NCI-H524 (cell line): ENCODE measurements at places on chromosomes 1 and 21.

- no peak for DNase-seq
Observed at GRCh38 chr1:154736841-154737240, 128.9 kb upstream of the ADAR start.

- DNase-seq = no peak
Observed at GRCh38 chr1:9057851-9058250, 11.6 kb downstream of the SLC2A5 start.

DNA sequence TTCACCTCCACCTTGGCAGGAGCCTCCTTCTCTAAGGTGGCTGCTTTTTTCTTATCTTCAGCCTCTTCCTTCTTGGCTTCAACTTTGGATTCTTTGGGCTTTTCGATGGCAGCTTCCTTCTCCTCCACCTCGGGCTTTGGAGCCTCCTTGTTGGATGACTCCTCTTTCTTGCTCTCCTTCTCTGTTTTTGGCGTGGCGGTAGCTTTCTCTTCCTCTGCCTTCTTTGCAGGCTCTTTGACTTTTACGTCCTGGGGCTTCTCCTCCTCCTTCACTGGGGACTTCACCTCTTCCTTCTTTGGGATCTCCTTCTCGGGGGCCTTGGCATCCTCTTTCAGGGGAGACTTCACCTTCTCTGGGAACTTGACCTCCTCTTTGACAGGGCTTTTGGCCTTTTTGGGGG, 13.9 kb upstream of the CD2 start:
- DNase-seq = no peak

DNA sequence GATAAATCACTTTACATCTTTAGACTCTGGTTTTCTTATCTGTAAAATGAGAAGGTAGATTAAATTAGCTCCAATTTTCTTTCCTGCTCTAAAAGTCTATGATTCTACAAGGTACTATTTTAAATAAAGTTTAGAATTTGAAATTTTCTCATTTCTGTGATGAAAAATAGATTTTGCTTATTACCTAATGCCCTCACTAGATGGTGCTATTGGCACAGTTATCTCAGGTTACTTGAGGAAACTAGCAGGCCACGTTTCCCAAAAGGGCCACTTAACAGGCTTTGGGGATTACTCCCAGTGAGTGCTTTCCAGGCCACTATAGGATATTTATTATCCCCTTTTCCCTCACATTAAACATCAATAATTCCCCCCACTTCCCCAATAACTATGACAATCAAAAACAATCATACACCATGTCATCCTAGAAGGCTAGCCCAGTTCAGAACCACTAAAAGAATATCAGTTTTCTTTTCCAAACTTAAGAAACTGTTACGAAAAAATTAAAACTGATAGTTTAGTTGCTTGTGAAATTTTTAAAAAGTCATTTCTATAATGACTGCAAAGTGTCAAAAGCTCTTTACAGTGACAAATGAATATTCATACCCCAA, 30.6 kb downstream of the OMA1 start:
- DNase-seq = peak; percentile 70

DNA sequence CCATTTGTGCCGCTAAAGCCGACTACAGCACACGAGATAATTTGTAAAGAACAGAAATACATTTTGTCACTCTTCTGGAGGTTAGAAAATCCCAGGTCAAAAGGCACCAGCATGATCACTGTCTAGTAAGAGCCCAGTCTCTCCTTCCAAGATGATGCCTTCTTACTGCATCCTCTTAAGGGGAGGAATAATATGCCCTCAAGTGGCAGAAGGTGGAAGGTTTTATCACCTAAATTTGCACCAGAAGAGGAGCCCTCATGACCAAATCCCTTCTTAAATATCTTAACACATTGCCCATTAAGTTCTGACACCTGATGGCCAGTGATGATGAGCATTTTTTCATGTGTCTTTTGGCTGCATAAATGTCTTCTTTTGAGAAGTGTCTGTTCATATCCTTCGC, 326.7 kb upstream of the RGS18 start:
- DNase-seq = peak; percentile 76

- DNase-seq = no peak
Observed at GRCh38 chr21:46181953-46182547, 2.2 kb downstream of the SPATC1L start.

- no peak for DNase-seq
Observed at GRCh38 chr21:14533499-14534428, 12.4 kb downstream of the SAMSN1 start.

DNA sequence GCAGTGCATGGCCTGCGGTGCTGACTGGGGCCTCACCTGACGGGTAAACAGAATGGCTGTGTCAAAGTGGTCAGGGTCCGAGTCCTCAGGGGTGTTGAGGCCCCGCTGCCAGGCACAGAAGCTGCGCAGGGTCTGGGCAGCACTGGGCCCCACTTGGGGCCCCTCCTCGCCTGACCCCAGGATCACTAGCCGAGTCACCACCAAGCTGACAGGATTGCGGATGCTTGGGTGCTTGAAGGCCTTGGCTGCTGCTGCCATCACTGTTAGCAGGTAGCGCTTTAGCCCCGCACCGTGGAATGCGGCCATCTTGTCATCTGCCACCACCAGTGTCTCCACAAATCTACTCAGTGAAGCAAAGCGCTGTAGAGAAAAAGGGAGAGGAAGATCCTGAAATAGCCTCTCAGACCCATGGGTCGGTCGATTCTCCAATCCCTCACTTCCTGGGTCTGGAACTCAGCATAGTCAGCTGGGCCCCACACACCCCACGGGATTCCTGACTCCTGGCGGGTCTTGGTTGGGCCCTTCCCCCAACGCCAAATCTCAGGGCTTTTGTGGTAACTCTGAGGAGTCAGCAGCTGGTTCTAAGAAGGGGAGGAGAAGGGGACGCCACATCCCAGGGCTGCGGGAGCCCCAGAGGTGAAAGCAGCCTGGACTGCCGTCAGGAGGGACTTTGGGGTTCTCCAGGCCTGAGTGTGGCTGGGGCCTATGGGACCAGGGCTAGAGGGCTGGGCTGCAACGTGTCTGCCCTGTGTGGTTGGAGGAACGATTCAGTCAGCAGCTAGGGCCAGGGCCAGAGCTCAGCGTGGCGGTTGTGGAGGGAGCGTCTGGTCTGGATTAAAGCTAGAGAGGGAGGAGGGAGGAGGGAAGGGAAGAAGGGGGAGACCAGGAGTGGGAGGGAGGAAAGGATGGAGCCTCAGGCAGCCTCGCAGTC, 2.1 kb downstream of the ADAMTS4 start:
- peak; percentile 24 for DNase-seq

DNA sequence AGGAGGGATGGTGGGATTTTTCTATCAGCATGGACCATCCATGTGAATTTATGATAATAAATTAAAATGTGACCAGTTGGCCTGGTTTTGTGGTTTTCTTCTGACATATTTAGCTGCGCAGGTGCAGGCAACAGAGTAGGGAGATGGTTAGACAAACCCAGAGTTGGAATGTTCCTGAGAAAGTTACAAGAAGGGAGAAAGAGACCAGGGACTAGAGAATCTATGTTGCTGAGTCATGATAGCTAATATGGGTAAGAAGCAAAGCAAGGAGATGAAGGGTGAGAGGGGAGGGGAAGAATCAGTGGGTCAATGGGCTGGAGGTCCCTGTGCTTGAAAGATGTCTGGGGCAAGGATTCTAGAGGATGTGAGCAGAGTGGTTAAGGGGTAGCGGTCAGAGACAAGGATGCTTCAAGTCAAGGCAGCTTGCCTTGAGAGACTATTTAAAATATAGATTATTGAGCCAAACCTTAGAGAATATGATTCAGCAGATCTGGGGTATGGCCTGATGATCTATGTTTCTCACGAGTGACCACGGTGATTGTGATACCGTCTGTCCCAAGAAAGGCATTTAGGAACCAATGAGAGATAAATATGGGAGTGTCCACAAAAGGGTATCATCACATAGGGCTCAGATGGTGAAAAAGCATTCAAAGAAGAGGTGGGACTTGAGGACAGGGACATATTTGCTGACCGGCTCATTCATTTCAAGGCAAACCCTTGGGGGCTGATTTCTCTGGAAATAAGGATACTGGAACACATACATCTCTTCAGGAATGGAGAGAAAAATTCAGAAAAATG, 219.7 kb upstream of the PLD5 start:
- DNase-seq = no peak

- DNase-seq = no peak
Observed at GRCh38 chr21:33075596-33076195, 5.8 kb downstream of the OLIG1 start.

DNA sequence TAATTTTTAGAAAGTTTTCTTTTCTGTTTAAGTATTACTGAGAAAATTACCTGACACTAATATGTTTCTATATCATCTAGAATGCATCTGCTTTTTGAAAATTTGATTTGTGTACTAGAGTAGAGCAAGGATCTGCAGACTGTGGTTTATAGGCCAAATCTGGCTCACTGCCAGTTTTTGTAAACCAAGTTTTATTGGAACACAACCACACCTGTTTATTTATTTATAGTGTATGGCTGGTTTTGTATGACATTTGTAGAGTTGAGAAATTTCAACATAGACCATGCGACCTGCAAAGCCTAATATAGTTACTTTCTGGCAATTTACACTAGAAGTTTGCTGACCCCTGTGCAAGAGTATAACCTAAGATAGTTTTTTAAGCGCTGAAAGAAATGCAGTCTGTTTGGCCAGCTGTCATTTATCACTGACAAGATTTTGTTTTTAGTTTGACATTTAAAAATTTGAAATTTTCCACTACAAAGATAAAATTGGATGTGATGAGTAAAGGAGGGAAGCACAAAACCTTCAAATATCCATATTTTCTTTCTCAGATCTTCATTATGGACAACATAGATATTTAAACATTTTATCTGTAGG, 36.1 kb upstream of the CACYBP start:
- DNase-seq = no peak

DNA sequence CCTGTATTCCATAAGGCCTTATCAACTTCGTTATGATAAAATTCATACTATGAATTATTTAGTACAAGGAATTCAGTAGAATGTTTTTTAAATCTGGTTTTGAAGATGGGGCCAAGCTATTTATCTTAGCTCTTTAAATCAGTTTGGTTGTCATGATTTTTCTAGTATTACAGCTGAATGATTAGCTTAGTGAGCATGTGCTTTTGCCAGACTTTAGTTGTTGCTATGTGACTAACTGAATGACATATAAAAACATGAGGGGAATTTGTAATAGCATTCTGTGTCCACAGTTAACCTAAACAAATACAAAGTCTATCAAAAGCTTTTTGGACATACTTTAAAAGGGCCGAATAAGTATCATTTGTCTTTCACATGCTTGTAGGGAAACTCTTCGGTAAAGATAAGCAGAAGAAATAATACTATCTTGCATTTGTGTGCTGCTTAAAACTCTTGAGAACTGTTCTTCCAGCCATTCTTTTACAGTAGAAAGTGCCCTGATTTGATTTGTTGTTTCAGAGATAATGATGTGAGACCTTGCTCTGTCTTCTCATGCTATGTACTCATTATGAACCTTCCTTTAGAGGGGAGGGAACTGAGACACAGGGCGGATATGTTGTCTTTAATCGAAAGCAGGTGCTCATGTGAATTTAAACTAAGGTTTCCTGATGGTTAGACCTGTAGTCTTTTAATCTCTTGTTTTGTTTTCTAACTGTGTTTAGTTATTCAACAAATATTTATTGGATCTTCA, 18.8 kb downstream of the NEK7 start:
- DNase-seq = no peak

- DNase-seq = no peak
Observed at GRCh38 chr21:31364253-31364945, 20.3 kb upstream of the TIAM1 start.

GRCh38 chr1:241229216-241229615, 127.8 kb downstream of the RGS7 start:
- DNase-seq = no peak

GRCh38 chr1:223670458-223671159, 5.1 kb upstream of the CAPN8 start:
- peak; percentile 38 for DNase-seq

GRCh38 chr1:207084701-207085180, 3.9 kb upstream of the C4BPB start:
- peak; percentile 43 for DNase-seq

- no peak for DNase-seq
Observed at GRCh38 chr1:187696073-187696472, 867.3 kb downstream of the PLA2G4A start.

GRCh38 chr1:174289644-174290310, 130.5 kb downstream of the RABGAP1L start:
- DNase-seq = no peak

DNA sequence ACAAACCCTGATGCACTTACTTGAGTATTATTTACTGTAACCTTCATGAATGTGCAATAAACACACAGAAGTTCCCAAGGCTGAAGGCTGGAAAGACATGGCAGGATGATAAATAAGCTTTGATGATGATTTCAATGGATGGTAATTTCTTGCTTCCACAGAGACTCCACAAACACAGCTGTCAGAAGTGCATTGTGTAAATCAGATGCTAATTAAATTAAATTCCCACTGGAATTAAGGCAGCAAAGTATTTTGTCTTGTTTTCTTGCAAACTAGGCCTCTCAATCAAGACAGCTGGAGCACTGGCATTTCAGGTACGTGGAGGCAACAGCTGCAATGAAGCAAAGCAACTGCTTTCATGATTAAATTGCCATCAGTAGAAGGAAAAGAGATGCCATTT, 24.1 kb downstream of the FAM177B start:
- DNase-seq = no peak

GRCh38 chr1:115830963-115831362, 10.0 kb downstream of the NHLH2 start:
- no peak for DNase-seq

DNA sequence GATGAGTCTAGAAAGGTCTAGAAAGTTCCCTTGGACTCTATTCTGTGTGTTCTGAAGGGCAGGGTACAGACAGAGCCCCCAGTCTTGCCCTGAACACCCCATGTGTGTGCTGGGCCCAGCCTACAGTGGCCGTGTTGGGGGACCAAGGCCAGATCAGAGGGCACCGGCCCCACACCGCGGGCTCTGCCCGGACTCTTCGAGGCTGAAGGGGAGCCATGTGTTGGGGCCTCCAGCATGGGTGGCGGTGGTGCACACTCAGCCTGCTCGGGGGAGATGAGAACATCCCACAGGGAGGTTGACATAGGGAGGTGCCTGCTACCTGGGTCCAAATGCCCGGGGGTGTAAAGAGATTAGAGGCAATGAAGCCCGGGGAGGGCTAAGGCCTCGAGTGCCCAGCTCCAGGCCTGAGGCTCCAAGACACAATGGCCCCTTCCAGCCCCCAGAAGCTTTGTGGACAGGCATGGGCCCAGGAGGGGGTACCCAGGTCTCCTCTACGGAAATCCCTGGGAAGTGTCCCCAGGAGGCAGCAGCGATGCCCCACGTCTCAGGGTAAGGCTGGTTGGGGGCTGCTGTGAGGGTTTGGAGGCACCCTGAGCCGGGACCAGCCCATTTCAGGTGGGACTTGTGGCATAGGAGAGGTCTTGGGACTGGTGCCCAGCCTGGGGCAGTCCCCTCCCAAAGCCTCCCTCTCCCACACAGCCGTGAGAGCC, 12.1 kb downstream of the ARHGEF16 start:
- no peak for DNase-seq

GRCh38 chr1:47847763-47848162, 149.4 kb downstream of the TRABD2B start:
- no peak for DNase-seq
